ENCODE measurements at places on chromosomes 6 and 20. TPM values are rescaled to one million over a fixed set of nuclear protein-coding genes. Genes with fewer than 3 reads are reported as not detected.

- no peak for DNase-seq
Measured at GRCh38 chr20:33730946-33731692, 677 bp upstream of the ZNF341 start.

DNA sequence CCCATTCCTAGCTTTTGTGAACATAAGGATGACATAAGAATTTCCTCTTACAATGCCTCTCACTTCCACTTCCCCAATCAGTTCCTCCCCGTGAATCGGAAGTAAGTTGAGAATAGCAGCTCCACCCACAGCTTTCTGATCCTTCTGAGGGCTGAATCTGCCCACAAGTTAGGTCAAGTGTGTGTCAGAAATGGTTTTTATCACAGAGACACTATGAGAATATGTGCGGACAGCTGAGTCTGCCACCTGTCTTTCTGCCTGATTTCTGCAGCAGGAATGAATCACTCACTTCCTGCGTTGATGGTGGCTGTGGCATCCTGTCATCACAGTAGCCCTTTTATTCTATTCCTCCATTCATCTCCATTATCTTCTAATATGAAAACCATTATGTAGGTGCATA is 70.2 kb downstream of the RIN2 start:
- no peak for DNase-seq

Gene IGF2R
- total RNA-seq = 111 TPM

Gene OOEP
- total RNA-seq = not detected

Measured in mesenteric fat pad (tissue), 1 donor.